Stimulated activated naive CD4-positive, alpha-beta T cell treated with Interleukin-2 at 50 U/mL for 16 hours (primary cell): ENCODE measurements at places on chromosomes 2 and 18.

DNA sequence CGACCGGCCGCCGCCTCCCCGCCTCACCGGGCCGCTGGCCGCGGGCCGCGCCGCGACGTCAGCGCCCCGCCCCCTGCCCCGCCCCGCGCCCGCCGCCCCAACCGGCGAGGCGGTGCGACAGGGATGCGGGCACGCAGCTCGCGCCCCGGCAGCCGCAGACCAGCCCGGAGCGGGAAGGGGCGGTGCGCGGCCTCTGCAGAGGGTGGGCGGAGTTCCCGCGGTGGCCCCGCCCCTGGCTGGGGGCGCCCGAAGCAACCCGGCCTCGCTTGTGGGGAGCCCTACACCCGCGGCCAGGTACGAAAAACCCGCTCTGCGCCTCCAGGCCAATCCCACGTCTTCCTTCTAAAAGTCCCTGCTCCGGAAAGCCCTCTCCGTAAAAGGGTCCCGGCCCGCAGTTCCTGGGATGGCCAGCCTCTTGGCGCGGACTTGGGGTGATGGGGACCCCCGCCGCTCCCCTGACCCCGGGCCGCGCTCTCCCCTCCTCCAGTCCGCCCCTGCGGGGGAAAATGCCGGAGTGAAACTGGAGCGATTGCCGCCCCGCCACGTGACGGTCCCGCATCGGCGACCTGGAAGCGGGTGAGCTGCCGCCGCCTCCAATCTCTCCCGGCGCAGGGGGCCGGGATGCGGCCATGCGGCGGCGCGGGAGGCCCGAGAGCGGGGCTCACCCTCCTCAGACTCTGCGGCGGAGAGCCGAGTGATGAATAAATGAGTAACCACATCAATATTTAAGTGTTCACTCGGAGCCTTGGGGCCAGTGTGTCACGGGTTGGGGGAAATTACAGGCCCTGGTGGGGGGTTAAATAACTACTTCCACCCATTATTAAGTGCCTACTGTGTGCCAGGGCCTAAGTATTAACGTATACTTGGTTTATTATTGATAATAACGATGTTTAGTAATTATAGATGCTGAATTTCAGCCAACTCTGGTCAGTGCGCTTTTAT lies at the start of gene RAB11FIP5:
TSS of gene RAB11FIP5 (minus strand) at position 36 of the 942 bp plus-strand sequence. CDS start 171 bp downstream, outside the sequence.
- peak; percentile 75 for DNase-seq

- DNase-seq: no peak
These were observed 37.6 kb downstream of the NXPH2 start for GRCh38 chr2:138742441-138743057.

- peak; percentile 3 for DNase-seq
These were observed 305.9 kb upstream of the TMEFF2 start for GRCh38 chr2:192500550-192501200.

GRCh38 chr18:29436459-29436858 lies 1259.5 kb upstream of the CDH2 start:
- no peak for DNase-seq

DNA sequence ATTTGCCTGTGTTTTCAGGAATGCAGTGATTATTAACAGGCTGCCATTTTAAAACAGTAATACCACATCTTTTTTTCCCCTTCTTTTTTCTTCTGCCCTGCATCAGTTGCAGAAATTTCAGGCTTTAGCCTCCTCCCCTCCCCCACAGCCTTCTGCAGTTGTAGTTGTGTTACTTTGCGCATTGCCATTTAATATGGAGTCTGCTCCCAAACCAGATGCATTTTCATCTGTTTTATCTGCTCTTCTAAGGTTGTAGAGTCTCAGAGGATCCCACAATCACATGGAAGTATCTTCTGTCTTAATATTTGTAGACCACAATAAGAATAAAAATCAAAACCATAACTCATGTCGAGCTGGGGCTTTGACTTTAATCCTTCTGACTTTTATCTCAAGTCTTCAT lies 3.8 kb downstream of the ASXL3 start:
- no peak for DNase-seq

DNA sequence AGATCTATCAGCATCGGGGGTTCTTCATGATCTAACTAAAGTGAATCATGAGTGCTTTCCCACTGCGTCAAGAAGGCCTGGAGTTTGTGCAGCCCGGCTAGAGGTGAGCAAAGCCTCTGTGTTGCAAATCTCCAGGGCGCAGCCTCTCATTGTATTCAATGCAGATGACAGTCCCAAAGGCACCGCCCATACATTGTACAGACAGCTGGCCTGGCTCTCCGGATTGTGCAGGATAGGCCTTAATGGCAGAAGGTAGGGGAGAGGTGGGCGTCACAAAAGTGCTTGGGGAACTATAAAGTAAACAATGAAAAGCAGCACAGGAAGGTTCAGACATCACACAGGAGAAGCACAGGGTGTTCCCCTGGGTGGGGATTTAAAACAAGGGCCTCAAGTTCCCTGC lies 907 bp upstream of the GYPC start:
- DNase-seq: no peak

- DNase-seq: no peak
These were observed 5.4 kb upstream of the MRPS9 start for GRCh38 chr2:105032476-105032875.

DNA sequence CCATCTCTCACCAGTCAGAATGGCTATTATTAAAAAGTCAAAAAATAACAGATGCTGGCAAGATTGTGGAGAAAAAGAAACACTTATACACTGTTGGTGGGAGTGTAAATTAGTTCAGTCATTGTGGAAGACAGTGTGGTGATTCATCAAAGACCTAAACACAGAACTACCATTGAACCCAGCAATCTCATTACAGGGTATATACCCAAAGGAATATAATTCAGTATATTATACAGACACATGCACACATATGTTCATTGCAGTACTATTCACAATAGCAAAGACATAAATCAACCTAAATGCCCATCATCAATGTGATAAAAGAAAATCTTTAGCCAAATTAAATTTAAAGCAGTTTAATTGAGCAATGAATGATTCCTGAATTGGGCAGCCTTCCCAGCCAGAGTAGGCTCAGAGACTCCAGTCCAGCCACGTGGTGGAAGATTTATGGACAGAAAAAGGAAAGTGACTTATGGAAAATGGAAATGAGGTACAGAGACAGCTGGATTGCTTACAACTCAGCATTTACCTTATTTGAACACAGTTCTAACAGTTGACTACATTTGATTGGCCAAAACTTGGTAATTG lies 377.1 kb upstream of the SLC39A10 start:
- no peak for DNase-seq
